NCI-H1436 treated with DMSO at 0.1 percent for 48 hours (cell line): ENCODE measurements at places on chromosomes 13 and 19.

DNA sequence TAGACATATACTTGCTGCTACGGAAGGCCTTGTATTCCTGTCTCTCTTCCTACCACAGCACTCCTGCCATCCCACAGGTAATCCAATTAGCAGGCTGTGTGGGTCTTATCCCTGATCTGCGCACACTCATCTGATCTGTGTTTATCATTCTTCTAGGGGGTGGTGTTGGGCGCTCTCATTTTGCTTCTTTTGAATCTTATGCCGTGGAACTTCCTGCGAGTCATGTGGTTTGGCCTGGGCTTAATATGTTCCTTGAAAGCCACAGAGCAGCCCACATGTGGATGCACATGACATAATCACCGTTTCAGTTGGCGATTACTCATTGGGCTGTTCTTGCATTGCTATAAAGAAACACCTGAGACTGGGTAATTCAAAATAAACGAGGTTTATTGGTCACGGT lies 7.5 kb downstream of the RASA3 start:
- DNase-seq: no peak

DNA sequence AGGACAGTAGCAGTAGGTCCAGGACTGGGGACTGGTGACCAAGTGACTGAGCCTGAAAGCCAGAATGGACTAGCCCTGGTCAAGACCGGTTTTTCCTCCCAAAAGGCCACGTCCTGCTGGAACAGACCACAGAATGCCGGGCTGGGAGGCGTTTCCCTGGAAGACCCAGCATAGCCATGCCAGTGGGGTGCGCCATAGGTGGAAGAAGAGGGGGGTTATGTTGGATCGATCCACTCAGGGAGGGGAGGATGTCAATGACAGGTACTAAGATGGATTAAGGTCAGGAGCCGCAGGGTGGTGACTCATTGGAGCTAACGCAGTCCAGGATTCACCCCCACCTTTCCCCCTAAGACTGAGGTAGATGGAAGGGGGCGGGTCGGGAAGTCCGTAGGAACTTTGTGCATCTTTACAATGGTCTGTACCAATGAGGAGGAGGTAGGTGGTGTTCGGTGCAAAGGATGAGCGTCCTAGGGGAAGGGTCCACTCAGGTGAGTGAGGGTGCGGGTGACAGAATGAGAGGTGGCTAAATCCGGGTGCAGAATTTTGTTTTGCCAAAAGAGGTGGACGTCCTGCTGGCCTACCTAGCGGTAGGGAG lies 21.0 kb downstream of the VASP start:
- DNase-seq: no peak

DNA sequence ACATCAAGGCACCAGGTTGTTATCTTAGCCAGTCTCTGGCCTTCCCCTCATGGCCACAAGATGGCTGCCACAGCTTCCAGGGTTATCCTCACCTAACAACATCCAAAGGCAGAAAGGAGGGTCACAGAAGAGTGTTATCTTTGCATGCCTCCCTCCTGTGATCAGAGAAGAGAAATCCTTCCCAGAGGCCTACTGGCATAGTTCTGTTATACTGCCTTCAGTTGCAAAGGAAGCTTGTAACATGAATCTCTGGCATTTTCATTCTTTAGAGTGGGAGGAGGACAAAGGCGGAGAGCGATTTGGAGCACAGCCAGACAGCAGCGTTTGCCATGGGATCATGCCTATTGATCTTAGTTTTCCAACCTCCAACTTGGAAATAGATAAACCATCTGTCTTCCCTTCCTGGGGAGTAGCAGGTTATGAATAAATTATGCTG lies 135.7 kb downstream of the DNAJC15 start:
- no peak for DNase-seq

DNA sequence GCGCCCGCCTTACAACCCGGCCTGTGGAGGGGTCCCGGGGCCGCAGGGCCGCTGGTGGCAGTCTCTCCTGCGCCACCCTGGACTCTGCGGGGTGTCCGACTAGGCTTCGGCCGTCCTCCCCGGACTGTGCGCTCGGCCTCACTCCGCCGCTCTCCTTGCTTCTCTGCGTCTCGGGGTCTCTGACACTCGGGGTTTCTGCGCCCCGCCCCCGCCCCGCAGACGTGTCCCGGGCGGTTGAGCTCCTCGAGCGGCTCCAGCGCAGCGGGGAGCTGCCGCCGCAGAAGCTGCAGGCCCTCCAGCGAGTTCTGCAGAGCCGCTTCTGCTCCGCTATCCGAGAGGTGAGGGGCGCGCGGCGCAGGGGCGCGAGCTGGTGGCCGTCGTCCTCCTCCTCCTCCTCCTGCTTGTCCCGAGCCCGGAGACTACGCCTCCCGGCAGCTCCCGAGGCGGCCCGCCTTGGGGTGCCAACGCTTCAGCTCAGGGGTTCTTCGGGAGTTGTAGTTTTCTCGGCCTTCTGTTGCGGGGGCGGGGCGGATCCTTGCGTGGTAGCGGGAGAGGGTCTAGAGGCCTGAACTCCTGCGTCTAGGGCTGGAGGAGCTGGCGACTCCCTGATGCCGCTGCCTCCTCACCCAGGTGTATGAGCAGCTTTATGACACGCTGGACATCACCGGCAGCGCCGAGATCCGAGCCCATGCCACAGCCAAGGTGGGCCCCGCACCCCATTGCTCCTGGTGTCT lies 627 bp downstream of the LIN7B start:
- DNase-seq: no peak

DNA sequence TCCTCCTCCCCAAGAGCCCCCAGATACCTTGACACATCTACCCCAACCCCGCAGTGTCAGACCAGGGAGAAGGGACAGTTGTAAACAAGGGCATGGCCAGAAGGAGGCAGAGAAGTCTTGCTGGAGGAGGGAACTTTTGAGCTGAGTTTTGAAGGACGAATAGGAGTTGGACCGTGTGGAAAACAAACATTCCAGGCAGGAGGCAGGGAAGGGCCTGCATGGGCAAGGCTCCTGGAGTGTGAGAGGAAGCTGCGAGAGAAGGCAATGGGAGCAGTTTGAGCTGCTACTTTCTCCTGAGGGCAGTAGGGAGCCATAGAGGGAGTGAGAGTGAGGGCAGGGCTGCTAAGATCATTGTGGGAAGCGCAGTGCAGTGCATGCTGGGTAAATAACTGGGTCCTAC lies 23.3 kb downstream of the IL12RB1 start:
- no peak for DNase-seq

DNA sequence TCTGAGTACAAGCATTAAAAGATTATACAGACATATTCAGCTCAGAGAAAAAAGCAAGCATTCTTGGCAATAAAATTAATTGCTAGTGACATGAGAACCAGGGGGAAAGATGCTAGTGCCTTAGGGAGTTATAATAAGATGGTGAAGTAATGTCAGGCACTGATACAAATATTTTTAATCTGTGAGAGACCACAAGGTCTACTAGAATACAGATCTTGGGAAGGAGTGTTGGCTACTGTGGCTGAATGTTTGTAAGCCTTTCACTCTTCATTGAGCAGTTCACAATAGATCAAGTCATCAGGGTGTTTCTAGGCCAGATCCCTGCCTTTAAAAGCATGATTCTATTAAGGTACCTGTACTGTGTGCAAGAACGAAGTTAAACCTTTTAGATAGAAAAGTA lies 16.4 kb downstream of the FREM2 start:
- DNase-seq: no peak

GRCh38 chr13:45700971-45701900 lies 884 bp upstream of the CBY2 start:
- no peak for DNase-seq

DNA sequence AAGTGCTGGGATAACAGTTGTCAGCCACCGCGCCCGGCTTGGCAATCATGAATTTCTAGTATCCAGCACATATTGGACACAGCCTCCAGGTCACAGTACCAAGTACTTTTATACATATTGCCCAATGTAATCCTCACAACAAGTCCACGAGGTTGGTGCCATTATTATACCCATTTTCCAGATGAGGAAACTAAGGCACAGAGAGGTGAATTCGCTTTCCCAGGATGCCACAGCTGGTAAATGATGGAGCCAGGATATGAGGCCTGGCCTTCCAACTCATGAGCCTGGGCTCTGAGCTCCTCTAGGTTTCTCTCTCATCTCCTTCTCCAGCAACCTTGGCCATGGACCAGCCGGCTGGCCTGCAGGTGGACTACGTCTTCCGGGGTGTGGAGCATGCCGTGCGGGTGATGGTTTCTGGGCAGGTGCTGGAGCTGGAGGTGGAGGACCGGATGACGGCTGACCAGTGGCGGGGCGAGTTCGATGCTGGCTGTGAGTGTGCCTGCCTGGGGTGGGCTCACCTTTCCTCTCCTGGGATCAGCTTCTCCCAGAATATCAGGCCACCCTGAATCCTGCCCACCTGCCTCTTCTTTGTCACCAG lies 7.5 kb downstream of the CCDC61 start:
- DNase-seq: no peak

GRCh38 chr19:30390356-30390988 lies 18.3 kb downstream of the ZNF536 start:
- no peak for DNase-seq

- DNase-seq: no peak
These were observed 23.7 kb downstream of the PCID2 start for GRCh38 chr13:113184568-113185440.

GRCh38 chr13:106286811-106287210 lies 248.7 kb downstream of the EFNB2 start:
- DNase-seq: no peak

DNA sequence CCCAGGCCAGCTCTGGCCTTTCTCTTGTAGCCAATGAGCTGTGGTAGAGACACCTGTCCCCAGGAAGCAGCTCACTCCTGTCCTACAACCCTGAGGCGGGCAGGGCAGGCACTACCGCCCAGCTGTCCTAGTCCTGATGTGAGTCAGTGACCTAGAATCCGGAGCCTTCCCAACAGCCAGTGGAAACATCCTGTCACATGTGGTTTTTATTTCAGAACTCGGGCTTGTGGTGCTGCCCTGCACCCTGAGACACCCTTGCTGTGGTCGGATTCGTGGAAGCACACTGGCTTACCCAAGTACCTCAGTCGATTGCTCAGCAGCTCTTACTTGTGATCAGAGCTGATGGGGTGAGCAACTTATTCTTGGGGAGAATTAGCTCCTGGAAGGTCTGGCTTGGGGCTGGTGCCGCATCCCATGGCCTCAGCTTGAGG lies 83.6 kb upstream of the ARHGEF7 start:
- DNase-seq: no peak

GRCh38 chr19:4908781-4909155 lies 533 bp upstream of the UHRF1 start:
- no peak for DNase-seq

DNA sequence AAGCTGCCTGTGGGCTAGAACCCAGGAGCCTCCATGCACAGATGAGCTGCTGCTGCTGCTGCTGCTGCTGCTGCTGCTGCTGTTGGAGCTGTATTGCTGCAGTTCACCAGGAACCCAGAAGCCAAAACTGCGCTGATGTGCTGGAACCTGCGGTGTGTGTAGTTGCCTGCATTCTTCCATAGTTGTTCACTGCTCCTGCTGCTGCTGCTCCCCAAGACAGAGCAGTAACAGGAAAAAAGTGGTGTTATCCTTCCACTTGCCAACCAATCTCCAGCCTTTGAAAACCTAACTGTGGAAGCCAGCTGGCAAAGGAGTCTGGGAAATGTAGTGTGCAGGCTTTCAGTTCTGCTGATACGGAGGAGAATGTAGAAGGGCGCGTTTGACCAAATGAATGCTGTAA lies 37.9 kb downstream of the ARHGAP35 start:
- no peak for DNase-seq

DNA sequence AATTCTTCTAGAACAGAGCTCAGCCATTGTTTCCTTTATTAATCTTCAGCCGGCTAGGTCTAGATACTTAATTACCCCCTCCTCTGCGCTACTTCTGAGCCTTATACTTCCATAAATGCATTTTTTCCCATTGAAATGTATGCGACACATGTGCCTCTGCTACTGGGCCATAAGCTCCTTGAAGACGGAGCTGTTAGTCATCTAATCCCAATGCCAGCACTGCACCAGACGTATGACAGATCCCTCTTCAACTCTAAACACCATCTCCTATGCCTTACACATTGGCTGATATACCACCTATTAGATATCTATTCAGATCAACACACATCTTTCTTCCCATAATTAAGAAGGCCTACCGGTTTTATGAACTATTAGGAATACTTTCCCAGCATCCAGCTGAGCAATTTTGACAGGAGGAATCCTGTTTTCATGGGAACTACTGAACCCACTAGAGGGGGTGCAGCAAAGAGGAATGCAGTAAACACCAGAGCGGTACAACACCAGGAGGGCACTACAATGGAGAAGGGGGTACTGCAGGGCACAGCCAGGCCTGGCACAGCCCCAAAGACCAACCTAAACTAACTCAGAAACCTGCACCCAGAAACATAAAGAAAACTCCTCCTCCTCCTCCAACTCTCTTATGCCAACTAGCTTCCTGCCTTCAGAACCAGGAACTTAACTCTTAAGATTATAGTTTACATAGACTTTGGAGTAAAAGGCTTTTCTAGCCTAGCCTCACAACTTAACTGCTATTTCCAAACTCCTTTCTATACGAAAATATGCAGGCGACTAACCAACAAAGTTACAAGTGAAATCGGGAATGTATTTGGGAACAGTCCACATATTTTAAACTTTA lies 18.7 kb downstream of the STK24 start:
- DNase-seq: no peak

GRCh38 chr13:113996081-113996911 lies 22.4 kb upstream of the C13orf46 start:
- no peak for DNase-seq

- DNase-seq: no peak
These were observed 33.4 kb downstream of the FAAP24 start for GRCh38 chr19:33005440-33005839.

DNA sequence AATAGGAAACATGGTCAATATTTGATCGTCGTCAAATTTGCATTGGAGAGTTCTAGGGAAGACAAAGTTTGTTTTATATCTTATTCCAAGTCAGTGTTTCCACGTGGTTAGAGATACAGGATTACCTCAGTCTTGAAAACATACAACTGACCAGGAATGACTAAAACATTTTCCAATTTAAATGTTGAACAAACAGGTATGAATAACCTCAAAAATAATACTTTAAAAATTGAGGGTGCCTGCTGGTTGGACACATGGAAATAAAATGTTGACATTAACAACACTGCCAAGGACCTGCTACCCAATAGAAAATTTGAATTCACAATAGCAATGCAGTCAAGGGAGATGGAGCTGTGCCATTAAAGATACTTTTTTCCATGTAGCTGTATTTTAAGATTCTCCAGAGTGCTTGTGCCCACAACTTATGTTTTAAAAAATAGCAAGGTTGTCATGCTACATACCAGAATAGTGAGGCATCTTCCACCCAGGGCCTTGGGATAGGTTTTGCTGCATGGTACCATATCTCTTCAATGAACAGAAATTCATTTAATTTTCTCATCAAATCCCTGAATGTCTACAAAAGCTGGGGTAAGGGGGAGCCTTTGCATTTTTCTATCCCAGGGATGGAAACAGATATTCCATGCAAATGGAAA lies 260.8 kb downstream of the EFNB2 start:
- no peak for DNase-seq

GRCh38 chr19:19460761-19461265 lies 54.5 kb downstream of the TSSK6 start:
- no peak for DNase-seq

GRCh38 chr19:46126086-46126580 lies 1.6 kb upstream of the IGFL3 start:
- DNase-seq: no peak
